Activated naive CD8-positive, alpha-beta T cell treated with anti-CD3 and anti-CD28 coated beads, Interleukin-2, amount 50 U/mL, for 16 hours (primary cell): ENCODE measurements at places on chromosomes 3 and 15.

GRCh38 chr3:114650808-114651207 is 357.0 kb downstream of the TIGIT start:
- no peak for DNase-seq

DNA sequence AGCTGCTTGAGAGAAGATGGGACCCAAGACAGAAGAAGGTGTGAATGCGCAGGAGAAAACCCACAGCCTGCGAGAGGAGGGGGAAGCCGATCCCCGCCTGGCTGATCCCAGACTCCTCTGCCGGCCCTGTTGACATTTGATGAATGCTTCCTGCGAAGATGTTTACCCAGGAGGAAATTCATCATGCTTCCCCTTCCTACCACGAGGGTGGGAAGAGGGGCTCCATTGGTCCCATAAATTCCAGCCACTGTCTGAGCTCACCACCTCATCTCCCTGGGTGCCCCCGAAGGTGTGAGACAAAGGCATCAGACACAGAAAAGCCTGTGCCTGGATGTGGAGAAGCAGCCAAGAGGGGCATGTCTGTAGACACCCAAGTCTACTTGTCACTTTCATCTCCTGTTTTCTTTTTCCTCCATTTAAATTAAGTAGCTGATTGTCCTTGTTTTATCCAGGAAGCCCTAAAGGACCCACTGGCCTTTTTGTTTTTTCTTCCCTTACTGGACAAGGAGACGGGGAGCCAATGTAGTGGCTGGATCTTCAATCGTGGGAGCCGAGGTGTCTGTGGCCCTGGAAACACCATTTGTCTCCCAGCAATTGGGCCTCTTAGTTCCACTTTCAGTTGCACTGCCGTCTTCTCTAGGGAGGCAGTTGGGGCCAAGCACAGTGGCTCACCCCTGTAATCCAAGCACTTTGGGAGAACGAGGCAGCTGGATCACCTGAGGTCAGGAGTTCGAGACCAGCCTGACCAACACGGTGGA is 95.3 kb upstream of the HES1 start:
- no peak for DNase-seq

DNA sequence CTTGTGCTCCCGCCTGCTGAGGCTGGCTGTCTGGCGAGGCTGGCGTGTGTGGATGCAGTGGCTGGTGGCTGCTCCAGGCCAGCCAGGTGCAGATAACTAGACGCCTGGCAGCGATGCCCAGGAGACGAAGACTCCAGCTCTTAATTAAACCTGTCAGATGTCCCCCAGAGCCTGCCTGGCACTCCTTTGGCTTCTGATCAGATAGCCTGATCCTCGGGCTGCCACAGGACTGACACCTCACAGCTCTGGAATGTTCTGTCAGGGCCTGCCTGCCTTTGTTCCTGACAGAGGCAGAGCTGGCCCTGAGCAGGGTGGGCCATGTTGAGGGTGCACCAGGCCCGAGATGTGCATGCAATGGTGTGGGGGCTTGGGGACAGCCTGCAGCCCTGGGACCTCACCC is 36.5 kb downstream of the PLXNA1 start:
- no peak for DNase-seq

DNA sequence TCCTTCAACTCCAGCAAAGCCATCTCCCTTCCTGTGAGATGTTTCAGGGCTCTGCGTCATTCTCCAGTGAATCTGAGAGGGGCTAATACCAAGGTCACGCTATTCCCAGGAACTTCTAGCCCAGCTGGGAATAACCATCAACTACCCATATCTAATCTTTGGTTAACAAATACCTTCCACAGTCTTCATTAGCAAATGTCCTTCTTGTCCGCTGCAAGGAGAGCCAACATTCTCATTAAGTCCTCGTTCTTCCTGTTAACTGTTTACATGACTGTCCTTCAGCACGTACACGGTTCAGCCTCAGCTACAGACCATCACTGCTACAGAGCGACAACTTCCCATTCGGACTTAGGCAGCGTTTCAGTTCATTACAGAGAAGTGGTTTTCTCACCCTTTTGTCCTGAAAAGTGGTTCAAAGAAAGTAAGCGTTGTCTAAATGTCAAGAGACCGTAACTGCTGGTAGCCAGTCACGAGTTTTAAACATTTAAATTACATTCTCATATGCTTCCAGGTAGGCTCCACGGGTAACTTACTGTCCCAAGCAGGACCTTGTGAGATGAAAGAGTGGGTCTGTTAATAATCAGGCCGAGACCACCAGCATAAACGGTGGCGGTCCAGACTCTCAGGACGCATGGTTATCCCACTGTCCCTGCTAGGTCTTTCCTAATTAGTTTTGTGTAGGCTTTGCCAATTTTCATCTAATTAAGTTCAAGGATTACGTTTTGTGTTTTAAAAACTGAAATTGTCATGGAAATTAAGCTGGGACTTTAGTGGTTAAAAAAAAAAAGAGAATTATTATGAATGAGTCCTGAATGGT is 63.8 kb downstream of the CHSY1 start:
- no peak for DNase-seq

- peak; percentile 21 for DNase-seq
These were observed 307.9 kb upstream of the CBLB start for GRCh38 chr3:106176734-106177133.

DNA sequence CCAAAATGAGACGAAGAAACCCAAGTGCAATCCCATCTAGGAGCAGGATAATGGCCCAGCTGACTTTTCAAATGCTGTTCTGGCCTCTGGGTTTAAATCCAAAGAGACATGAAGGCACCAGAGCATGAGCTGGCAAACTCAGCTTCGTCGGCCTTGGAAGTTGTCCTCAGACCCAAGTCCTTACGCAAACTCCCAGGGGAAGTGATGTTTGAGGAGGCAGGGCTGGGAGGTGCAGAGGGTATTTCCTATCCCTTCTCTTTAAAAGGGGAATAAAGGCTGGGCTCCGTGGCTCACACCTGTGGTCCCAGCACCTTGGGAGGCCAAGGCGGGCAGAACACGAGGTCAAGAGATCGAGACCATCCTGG is 68.9 kb upstream of the HERC1 start:
- no peak for DNase-seq

- no peak for DNase-seq
These were observed 1007.7 kb upstream of the SEMA6D start for GRCh38 chr15:46709460-46710083.

DNA sequence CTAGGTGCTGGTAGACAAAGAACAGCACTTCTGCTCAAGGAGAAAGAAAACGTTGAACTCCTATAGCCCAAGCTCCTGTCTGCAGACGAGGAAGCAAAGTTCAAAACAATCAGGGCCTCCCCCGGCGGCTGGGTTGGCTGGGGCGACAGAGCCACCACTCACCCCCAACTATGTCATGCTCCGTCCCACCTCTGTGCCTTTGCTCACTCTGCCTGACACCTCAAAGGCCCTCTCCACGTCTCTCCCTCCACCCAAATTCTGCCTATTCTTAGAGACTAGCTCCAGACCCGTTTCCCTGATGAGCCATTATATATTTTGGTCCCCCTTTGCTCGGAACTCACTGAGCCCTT is 304.3 kb downstream of the TLE3 start:
- no peak for DNase-seq

DNA sequence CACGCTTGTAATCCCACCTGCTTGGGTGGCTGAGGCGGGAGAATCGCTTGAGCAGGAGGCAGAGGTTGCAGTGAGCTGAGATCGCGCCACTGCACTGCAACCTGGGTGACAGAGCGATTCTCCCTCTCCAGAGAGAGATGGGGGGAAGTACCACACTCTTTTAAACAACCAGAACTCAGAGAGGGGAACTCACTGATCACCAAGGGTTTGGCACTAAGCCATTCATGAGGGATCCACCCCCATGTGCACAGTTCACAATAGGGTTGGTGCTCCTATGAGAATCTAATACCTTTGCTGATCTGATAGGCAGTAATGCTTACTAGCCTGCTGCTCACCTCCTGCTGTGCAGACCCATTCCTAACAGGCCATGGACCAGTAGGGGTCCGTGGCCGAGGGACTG is 51.6 kb downstream of the QTRT2 start:
- no peak for DNase-seq

DNA sequence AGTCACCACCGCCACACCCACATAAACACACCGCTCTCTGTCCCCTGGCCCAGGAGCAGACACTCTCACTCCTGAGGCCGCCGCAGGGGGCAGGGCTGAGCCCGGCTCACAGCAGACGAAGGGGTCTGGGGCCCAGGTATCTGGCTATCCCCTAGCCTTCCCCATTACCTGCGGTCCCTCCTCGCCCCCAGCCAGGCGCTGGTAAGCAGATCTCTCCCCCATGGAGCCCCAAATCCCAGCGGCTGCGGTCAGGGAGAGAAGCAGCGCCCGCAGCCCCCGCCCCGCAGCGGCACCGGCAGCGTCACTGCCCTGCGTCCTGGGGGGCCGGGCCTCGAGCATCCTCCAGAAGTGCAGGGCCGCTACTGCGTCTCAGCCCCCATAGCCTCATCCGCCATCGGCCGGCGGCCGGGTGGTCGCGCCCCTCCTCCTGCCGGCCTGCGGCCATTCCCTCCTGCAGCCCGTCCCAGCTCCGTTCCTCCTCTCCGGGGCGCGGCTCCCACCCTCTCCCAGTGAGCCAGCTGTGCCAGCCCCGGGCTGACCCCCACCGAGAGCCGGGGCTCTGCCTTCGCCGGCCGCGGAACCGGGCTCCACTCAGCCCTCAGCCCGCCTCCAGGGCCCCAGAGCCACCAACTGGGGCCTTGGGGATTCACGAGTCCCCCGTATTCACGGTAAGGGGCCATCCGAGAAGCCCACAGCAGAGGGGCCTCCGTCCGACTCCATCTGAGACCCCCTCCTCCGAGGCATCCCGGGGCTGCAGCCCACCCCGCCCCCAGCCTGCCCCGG is 13.1 kb downstream of the TNK2 start:
- peak; percentile 27 for DNase-seq

GRCh38 chr15:82986442-82986780 is 401 bp downstream of the RAMAC start:
- no peak for DNase-seq

- no peak for DNase-seq
These were observed 590.2 kb upstream of the UBE2E2 start for GRCh38 chr3:22612927-22613326.

DNA sequence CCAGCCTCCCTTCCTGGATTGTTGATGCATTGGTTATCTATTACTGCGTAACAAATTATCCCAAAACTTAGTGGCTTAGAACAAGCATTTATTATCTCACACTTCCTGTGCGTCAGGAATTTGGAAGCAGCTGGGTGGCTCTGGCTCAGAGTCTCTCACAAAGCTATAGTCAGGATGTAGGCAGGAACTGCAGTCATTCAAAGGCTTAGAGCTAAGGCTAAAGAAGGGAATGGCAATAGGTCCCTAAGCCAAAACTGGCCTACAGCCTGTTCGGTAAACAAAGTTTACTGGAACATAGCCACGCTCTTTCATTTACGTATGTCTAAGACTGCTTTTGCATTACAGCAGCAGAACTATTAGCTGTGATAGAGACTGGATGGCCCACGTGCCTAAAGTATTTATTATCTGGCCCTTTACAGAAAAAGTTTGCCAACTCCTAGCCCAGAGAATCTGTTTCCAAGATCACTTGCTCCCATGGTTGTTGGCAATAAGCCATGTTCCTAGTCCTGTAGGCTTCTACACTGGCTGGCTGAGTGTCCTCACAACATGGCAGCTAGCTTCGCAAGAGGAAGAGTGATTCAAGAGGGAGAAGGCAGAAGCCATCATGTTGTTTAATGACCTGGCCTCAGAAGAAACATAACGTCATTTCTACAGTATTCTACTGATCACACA is 132.4 kb downstream of the SNRK start:
- DNase-seq = no peak

- no peak for DNase-seq
These were observed 419.4 kb upstream of the ADAMTS9 start for GRCh38 chr3:65107174-65107573.

GRCh38 chr3:23406601-23407000 is 203.5 kb downstream of the UBE2E2 start:
- DNase-seq = no peak

DNA sequence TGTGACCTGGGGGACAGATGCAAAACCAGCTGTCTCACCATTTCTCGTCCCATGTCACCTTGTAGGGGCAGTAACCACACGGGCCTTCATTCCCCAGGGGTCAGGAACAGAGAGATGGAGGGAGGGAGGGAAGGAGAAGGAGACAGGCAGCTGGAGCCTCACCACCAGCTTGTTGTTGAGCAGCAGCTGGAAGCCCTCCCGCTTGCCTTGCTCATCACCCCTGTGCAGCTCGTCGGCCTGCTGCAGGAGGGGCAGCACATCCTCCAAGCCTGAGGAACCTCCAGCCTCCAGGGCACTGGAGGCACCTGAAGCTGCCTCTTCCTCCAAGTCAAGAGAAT is 10.3 kb downstream of the RMDN3 start:
- no peak for DNase-seq

DNA sequence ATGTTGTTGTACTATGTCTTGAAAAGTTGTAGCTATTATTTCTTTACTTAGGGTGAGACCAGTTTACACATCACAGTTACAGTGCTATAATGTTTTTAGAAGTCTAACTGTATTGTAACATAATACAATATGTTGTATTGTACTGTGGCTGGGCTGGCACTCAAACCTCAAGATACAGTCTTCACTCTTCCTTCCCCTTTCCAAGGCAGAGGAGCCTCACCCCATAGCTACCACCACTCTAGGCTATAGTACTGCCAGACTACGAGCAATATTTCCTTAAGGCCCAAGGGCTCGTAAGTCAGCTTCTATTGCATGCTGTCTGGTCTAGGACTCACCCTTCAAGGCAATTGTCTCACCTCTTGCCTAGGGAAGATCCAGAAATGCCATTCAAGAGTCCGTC is 597.7 kb downstream of the OTOL1 start:
- no peak for DNase-seq

DNA sequence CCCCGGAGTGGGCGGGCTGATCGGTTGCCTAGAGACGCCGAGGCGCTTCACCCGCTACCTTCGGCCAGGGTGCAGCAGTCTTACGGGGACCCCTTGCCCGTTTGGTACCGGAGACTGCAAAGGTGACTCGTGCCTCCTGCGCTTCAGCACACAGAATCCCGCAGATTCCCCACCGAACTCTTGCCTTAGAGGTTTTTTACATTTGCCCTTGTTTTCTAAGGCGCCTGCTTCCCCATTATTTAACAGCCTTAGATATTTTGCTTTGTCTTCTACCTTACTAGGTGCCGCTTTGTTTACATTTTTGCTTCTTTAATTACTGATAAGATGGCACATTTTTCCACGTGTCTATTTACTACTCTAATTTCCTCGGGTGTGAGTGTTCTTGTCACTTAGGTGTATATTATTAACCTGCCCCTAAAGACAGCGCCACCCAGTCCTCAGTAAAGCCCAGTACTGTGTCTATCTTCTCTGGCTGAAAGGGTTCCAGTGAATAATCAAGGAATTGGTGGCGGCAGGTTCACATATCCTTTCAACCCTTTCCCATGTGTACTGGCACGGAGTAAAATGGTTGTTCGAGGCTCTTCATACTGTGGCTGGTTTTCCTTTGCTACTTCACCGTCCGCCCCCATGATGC is 573 bp upstream of the CEP152 start:
- DNase-seq = no peak

GRCh38 chr15:84910928-84911623 is 26.6 kb downstream of the SLC28A1 start:
- DNase-seq = no peak

DNA sequence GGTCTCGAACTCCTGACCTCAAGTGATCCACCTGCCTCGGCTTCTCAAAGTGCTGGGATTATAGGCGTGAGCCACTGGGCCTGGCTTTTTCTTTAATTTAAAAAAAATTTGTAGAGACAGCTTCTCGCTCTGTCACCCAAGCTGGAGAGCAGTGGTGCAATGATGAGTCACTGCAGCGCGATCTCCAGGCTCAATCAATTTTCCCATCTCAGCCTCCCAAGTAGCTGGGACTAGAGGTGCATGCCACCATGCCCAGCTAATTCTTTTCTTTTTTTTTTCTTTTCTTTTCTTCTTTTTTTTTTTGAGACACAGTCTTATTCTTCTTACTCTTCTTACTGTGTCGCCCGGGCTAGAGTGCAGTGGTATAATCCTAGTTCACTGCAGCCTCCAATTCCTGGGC is 19.8 kb downstream of the TUBGCP4 start:
- DNase-seq = no peak
